ENCODE measurements at places on chromosomes 13 and 19. TPM values are rescaled to one million over a fixed set of nuclear protein-coding genes. Genes with fewer than 3 reads are reported as not detected.

CDC42EP5 gene
- total RNA-seq = 84.8 TPM

SLC17A7 gene
- total RNA-seq = not detected

ZNF134 gene
- 13.7 TPM for total RNA-seq

SIGLEC14 gene
- total RNA-seq = not detected

KIR3DL1 gene
- total RNA-seq = not detected

KLF1 gene
- total RNA-seq = not detected

SPTBN4 gene
- 0.24 TPM for total RNA-seq

LPAR6 gene
- total RNA-seq = 4.8 TPM

CYP2S1 gene
- total RNA-seq = 29.6 TPM

ZNF266 gene
- 8.1 TPM for total RNA-seq

LILRB5 gene
- not detected for total RNA-seq

ZNF723 gene
- not detected for total RNA-seq

APOC4 gene
- total RNA-seq = not detected

LIM2 gene
- not detected for total RNA-seq

C1QTNF9 gene
- total RNA-seq = not detected

S1PR5 gene
- 10.4 TPM for total RNA-seq

ZNF90 gene
- total RNA-seq = 1.2 TPM

ZNF772 gene
- total RNA-seq = 13.7 TPM

GRIN2D gene
- total RNA-seq = under 0.01 TPM

KMT2B gene
- 7.9 TPM for total RNA-seq

PEX11G gene
- 2.4 TPM for total RNA-seq

FUT2 gene
- 6.0 TPM for total RNA-seq

SPRED3 gene
- under 0.01 TPM for total RNA-seq

CPAMD8 gene
- total RNA-seq = 0.96 TPM

ALKBH7 gene
- 60.2 TPM for total RNA-seq

GTF2F1 gene
- total RNA-seq = 27.7 TPM

ARID3A gene
- 19.2 TPM for total RNA-seq

ZNF567 gene
- 6.0 TPM for total RNA-seq

ZNF835 gene
- total RNA-seq = 0.21 TPM

SLC6A16 gene
- under 0.01 TPM for total RNA-seq

YIF1B gene
- total RNA-seq = 75.2 TPM

SBSN gene
- total RNA-seq = 2.3 TPM

IL12RB1 gene
- not detected for total RNA-seq

CADM4 gene
- total RNA-seq = 13.3 TPM

KASH5 gene
- total RNA-seq = not detected

LINGO3 gene
- not detected for total RNA-seq

MATK gene
- not detected for total RNA-seq

TUBA3C gene
- total RNA-seq = not detected

POLR1G gene
- 23.9 TPM for total RNA-seq

ZIC2 gene
- not detected for total RNA-seq

HSD11B1L gene
- total RNA-seq = 14.5 TPM

CEACAM4 gene
- not detected for total RNA-seq

CGB7 gene
- total RNA-seq = 0.96 TPM

POP4 gene
- 78.9 TPM for total RNA-seq

SIGLEC11 gene
- not detected for total RNA-seq

SIAH3 gene
- total RNA-seq = under 0.01 TPM

XRCC1 gene
- total RNA-seq = 12.1 TPM

SHC2 gene
- total RNA-seq = 0.85 TPM

ZNF229 gene
- total RNA-seq = 8.5 TPM

IRGC gene
- not detected for total RNA-seq

CACNG8 gene
- not detected for total RNA-seq

TTYH1 gene
- not detected for total RNA-seq

Measured in tracheal epithelial cell (primary cell).